ENCODE measurements at places on chromosomes 16 and 17. TPM values are rescaled to one million over a fixed set of nuclear protein-coding genes. Genes with fewer than 3 reads are reported as not detected.

Gene IRX6
- total RNA-seq: 0.42 TPM

Gene HOXB3
- 16.0 TPM for total RNA-seq

DNA sequence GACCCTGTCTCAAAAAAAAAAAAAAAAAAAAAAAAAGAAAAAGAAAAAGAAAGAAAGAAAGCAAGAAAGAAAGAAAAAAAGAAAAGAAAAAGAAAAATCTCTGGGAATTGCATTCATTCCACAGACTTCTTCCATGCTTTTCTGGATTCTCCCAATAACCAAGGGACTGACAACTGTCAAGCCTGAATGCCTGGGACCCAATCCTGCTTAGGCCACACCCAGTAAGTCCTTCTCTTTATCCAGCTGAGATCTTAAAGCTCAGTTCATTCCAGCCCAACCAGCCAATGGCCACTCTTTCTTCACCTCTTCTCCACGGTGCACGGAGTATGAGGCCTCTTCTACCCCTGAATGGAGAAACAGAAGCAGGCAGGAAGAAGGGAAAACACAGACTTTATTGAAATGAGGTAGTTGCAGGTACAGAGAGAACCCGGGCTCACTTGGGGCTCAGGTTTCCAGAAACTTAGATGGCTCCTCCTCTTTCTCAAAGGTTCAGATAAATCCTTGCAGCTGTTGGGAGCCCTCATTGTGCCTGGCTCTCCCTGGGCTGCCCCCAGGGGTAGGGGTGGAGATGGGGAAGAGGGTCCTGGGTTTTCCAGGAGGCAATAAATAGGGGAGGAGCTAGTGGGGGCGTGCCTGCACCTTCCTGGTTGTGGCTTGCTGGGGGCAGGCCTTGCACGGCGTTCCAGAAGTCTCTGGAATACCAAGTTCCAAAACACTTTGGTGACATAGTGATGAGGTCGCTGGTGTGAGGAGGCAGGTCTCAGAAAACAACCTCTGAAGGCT is 2.5 kb downstream of the HOXB1 start:
- no peak for DNase-seq

Gene TBC1D3K
- not detected for total RNA-seq

DNA sequence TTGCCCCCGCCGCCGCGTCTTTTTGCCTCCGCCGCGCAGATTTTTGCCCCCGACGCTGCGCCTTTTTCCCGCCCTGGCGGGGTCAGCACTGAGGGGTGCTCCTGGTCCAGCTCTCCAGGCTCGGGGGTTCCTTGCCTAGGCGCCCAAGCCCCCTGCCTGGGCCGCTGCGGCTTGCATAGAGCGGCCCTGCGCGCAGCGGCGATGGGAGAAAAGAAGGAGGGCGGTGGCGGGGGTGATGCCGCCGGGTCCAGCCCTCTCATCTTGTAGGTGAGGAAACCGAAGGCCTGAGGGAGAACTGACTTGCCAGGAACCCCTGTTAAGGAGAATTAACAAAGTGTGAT is 330.8 kb upstream of the WSB1 start:
- DNase-seq: no peak

- DNase-seq: peak; percentile 86
Observed at GRCh38 chr16:75256059-75256571, 4.7 kb upstream of the BCAR1 start.

DNA sequence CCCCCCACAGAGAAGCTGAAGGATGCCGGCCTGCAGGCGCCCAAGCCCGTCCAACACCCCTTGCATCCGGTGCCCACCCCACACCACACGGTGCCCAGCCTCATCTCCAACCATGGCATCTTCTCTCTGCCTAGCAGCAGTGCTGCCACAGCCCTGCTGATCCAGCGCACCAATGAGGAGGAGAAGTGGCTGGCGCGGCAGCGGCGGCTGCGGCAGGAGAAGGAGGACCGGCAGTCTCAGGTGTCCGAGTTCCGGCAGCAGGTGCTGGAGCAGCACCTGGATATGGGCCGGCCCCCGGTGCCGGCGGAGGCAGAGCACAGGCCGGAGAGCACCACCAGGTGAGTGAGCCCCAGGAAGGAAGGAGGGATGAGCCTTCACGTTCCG is 31.5 kb downstream of the GINS2 start:
- no peak for DNase-seq

GRCh38 chr16:536746-537145 is 9.2 kb downstream of the CAPN15 start:
- no peak for DNase-seq

DNA sequence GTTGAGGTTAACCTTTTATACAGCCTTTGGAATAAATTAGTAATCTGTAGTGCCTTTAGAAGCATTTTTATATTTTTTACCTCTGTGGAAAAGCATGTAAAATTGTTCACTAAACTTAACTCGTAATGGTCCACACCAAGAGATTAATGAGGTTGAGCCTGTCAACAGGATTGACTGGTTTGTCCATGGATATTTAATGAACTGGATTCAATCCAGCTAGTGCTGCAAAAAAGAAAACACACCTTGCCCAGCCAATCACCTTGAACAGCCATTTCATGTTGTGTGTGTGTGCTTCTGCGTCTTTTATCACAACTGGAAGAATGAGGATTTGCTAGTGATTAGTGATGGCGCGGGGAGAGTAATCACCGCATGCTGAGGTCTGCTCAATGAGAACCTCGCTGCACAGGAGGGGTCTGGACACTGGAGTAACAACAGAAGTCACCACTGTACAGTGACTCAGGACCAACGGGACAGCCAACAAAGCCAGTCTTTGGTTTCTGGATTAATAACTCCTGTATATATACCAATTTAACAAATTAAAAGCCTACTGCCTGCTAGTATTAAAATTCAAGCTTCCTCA is 33.7 kb downstream of the LITAFD start:
- DNase-seq: no peak

Gene PRSS8
- 0.23 TPM for total RNA-seq

DNA sequence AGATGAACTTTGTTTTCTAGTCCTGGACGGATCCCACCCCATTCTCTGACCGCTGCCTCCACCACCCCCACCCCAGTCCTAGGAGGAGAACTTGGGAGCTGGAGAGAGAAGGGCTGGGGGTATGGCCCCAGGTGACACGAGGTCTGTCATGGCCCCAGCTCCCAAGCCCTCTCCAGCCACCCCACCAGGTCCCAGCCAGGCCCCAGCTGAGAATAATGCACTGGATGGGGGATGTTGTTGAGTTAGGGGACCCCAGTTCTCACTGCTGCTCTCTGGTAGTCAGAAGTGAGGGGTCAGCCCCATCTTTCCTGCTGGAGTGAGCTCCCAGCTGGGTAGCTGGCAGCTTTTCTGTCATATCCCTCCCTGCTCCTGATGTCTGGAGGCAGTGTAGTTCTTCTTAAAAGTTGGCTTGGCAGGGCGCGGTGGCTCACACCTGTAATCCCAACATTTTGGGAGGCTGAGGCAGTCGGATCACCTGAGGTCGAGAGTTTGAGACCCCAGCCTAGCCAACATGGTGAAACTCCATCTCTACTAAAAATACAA is 4.6 kb upstream of the COL1A1 start:
- DNase-seq: no peak

DNA sequence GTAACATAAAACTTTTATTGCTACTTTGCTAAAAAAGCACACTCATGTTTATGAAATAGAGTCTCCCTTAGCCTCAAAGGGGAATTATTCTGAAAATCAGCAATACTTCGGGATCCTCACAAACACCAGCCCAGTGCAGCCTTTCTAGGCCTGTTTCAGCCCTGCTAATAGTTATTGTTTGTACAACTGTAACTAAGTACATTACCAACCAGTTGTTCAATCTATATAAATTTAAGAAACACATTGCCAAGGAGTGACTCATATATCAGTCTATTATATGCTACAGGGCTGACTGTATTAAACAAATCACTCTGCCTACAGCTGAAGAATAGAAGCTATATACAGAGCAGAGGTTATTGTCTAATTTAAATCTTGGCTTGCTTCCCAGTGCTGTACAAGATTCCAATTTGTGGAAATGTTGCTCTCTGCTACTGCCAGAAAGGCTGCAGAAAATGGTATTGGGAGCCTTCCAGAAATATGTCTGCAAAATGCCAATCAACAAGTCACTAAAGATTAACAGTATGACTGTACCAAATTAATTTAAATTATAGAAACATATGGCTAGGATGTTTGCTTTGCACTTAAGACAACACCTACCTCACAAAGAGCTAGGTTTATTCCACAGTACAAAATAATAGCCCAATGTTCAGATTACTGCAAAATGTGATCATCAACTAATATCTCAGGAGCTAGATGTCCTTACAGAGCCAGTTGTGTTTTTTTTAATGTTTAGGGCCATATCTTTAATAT is 49.7 kb downstream of the TOX3 start:
- no peak for DNase-seq

Gene GSG1L
- total RNA-seq: not detected

Gene SLC7A5
- 17.7 TPM for total RNA-seq

DNA sequence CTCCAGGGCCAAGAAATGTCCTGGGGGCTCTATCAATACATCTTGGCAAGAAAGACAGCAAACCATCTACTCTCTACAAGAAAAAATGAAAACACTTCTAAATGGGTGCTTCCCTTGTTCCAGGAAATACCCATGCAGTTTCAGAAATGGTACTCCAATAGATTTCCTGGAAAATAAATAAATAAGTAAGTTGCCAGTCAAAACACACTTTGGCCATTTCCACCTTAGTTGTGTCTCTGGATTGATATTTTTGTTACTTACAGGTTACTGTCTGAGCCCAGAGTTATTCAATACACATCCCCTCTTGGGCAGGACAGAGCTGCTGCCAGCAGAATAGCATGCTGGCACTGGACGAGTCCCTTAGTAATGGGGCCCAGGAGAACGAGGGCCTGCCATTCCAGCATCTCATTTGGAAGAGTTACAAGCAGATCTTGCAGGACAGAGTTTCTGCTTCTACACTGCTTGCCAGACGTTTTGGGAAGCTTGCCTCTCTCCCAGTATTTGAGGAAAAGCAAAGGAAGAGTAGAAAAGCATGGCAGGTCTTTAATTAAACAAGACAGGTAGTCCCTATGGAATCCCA is 100.5 kb downstream of the SMG6 start:
- DNase-seq: no peak

DNA sequence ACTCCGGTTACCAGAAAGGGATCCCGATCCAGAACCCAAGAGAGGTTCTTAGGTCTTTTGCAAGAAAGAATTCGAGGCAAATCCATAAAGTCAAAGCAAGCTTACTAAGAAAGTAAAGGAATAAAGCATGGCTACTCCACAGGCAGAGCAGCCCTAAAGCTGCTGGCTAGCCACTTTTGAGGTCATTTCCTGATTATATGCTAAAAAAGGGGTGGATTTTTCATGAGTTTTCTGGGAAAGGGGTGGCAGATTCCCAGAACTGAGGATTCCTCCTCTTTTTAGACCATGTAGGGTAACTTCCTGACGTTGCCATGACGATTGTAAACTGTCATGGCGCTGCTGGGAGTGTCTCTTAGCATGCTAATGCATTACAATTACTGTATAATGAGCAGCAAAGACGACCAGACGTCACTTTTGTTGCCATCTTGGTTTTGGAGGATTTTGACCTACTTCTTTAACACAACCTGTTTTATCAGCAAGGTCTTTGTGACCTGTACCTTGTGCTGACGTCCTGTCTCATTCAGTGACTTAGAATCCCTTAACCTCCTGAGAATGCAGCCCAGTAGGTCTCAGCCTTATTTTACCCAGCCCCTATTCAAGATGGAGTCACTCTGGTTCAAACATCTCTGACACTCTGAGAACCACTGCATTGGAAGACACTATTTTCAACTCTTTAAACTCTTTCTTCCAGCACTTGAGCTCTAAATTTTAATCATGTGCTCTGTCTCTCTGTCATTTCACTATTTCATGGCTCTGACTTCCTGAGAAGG is 203.6 kb upstream of the CACNG3 start:
- no peak for DNase-seq

DNA sequence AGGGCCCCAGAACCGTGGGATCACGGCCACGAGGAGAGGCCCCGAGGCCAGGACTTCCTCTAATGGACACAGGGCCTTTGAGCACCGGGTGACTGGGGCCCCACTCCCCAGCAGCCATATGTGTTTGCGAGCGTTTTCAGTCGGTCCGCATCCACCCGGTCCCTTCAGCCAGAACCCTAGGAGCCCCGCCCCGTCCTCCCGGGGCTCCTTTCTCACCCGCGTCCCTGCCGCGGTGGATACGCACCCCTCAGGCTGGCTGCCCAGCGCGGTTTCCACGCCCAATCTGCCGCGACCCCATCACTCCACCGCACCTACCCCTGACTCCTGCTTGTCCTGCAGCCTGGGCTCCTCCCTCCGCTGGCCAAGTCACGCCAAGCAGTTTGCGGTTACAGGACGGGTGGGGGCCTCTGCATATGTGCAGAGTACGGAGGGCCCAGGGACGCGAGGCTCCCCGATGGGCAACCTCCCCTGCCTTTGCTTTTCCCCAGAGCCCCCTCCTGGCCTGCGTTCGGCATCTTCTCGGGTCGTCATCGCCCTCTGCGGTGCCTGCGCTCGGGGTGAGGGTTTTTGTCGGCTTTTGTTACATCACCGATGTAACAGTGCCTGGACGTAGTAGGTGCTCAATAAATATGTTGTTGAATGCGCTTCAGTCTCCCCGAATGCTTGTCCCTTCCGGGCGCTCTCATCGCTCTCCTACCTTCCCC is 1.0 kb upstream of the TTYH2 start:
- no peak for DNase-seq

DNA sequence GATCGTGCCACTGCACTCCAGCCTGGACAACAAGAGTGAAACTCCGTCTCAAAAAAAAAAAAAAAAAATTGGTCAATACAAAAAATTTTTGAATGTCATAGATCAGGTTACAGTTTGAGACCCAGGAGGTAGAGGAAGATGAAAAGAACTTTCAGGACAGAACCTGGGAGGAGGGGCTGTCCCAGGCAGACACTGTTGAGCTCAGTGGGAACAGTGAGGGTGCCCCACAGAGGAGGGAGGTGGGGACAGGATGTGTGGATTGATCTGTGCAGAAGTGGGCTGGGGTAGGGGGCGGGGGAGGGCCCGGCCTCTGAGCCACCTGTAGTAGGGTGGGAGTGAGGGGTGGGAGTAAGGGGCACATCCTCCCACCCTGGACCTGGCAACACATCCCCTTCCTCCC is 58.3 kb downstream of the PRMT7 start:
- no peak for DNase-seq

GRCh38 chr17:2170023-2170422 is 115.1 kb downstream of the HIC1 start:
- DNase-seq: no peak

GRCh38 chr17:73309727-73310596 is 1.8 kb downstream of the CDC42EP4 start:
- peak; percentile 81 for DNase-seq

Data from posterior vena cava (tissue), 2 donors.